ENCODE measurements at places on chromosomes 16 and 17.
A peak's percentile ranks its signal among the peaks of the same experiment; 100 is the strongest.

DNA sequence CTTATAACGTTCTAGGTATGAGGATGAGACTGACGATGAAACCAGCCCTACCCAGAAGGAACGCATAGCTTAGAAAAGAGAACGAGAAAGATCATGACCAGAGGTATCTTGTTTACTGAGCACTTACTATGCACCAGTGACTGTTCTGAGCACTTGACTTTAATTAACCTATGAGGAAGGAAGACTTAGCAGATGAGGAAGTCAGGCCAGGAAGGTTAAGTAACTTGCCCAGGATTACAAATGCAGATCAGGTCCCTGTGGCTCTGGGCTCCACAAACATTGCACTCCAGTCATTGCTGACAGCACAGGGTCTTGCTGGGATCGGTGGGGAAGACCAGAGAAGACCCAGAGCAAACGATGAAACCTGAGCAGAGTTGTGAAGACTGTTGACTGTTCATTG is 7.1 kb downstream of the KRT13 start:
- DNase-seq, result no peak

GRCh38 chr17:58084317-58084981 is 1.2 kb downstream of the DYNLL2 start:
- DNase-seq, result peak; percentile 14

DNA sequence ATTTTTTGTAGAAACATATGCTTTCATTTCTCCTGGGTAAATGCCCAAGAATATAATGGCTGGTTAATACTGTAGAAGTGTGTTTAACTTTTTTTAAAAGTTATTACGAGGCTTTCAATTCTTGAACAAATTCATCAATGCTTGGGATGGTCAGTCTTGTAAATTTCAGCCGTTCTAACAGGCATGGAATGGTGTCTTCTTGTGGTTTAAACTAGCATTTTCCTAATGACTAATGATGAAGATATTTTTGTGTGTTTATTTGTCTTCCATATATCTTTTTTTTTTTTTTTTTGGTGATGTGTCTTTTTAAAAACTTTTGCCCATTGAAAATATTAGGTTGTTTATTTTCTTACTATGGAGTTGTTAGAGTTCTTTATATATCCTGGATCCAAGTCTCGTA is 67.1 kb downstream of the MGAT5B start:
- no peak for DNase-seq

DNA sequence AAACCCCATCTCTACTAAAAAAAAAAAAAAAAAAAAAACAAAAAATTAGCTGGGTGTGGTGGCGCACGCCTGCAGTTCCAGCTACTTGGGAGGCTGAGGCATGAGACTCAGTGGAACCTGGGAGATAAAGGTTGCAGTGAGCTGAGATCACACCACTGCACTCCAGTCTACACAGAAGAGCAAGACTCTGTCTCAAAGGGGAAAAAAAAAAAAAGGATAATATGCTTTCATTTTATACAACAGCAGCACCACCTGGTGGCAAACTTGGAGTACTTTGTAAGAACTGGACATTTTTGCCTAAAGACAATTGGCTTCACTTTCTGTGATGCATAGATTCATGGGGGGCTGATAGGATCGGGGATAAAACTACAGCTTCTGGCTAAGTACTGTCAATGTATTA is 8.5 kb downstream of the CHTF8 start:
- peak; percentile 42 for DNase-seq

DNA sequence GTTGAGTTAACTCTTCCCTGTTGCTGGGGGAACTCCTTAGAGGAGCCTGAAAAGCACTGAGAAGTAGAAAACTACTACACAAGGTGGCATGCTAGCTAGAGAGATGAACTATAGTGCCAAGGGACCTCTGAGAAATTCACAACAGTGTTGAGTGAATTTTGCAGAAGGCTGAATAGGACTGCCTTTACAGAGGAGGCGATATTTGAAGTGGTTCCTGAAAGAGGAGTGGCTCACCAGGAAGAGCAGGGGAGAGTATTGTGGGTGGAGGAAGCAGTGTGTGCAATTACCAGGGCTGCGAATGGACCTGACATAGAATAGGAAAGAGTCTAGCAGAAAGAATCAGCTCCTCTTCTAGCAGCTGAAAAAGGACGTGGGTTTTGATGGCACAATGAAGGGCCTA is 66.4 kb downstream of the CDK5R1 start:
- DNase-seq, result no peak

Data from activated T-helper 9 cell treated with anti-CD3 and anti-CD28 coated beads, Interleukin-2, amount 50 U/mL, for 16 hours (primary cell).